AG04449 (cell line): ENCODE measurements at places on chromosomes 12 and 14.

GRCh38 chr12:92215358-92215757 is 69.7 kb upstream of the BTG1 start:
- no peak for DNase-seq

GRCh38 chr12:11759899-11760298 is 110.4 kb downstream of the ETV6 start:
- DNase-seq: no peak

- DNase-seq: no peak
These were observed 19.3 kb downstream of the MMP17 start for GRCh38 chr12:131847456-131847855.

DNA sequence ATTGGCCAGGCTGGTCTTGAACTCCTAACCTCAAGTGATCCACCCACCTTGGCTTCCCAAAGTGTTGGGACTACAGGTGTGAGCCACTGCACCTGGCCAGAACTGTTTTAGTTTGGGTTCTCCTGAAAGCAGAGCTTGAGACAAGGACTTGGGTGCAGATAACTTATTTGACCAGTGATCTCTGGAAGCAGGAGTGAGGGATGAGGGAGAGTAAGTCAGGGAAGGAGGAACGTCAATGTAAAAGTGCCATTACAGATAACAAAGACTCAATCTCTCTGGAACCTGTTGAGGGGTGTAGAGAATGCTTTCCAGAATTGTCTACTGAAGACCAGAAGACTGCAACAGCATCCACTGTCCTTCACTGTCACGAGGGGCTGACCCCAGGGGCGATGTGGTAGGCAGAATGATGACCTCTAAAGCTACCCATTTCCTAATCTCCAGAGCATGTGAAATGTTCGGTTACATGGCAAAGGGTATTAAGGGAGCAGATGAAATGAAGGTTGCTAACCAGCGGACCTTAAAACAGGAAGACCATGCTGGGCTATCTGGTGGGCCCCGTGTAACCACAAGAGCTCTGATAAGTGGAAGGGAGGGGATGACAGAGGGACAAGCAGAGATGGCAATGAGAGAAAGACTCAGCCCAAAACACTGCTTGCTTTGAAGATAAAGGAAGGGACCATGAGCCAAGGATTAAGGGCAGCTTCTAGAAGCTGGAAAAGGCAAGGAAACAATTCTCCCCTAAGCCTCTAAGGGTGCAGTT is 207.8 kb downstream of the RBM19 start:
- DNase-seq: no peak

DNA sequence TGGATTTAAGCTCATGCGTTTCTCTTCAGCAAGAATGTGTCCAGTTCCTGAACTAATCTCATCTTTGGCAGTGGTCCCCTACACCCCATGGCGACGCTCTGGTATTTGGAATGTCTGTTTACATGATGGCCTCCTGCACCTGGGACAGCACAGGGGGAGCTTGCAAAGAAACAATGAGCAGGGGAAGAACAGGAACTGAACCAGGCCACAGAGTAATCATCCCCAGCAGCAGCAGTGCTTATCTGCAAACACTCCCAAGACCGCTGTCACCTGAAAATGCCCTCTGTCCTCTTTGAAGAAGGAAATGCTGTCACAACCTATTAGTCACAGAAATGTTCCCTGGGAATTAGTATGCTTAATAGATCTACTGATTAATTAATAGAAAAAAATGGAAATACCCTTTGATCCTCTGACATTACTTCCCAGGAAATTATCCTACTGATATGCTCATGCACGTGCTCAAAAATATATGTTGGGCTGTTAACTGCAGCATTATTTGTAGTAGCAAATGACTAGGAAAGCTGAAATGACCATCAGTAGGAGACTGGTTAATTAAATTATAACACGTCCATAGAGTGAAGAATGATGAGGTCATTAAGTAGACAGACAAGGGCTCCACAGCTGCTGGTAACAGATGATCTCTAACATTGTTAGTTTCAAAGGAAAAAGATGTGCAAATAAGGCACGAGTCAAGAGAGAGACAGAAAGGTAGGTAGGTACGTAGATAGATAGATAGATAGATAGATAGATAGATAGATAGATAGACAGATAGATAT is 279.3 kb upstream of the FLRT2 start:
- DNase-seq: no peak

GRCh38 chr12:15547691-15548090 is 225.4 kb downstream of the PTPRO start:
- DNase-seq: no peak

- no peak for DNase-seq
These were observed 70.6 kb downstream of the IFT43 start for GRCh38 chr14:76056128-76056527.

GRCh38 chr12:9221483-9221882 is 13.3 kb upstream of the PZP start:
- no peak for DNase-seq

- DNase-seq: no peak
These were observed 187.7 kb downstream of the GALC start for GRCh38 chr14:87805315-87805723.

GRCh38 chr12:132700212-132700822 is 10.3 kb upstream of the PGAM5 start:
- no peak for DNase-seq

GRCh38 chr14:68663385-68664076 is 129.3 kb downstream of the ZFP36L1 start:
- DNase-seq: no peak

DNA sequence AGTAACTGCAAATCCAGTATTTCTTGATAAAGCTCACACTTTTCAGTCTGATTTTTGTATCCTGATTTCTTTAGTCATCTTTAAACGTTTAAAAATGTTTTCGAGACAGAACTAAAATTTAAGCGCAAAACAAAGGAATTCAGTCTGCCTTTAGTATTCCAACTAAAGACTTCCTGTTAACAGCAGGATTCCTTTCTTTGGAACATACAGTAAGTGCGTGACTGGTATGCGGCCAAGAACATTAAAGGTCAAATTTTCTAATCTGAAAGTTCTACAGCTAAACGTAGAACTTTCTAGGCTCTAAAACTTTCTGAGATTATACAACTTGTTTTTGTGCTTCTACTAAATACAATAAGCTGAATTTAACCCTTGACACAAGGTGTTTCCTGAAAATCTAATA is 9.9 kb downstream of the SAV1 start:
- DNase-seq: no peak

DNA sequence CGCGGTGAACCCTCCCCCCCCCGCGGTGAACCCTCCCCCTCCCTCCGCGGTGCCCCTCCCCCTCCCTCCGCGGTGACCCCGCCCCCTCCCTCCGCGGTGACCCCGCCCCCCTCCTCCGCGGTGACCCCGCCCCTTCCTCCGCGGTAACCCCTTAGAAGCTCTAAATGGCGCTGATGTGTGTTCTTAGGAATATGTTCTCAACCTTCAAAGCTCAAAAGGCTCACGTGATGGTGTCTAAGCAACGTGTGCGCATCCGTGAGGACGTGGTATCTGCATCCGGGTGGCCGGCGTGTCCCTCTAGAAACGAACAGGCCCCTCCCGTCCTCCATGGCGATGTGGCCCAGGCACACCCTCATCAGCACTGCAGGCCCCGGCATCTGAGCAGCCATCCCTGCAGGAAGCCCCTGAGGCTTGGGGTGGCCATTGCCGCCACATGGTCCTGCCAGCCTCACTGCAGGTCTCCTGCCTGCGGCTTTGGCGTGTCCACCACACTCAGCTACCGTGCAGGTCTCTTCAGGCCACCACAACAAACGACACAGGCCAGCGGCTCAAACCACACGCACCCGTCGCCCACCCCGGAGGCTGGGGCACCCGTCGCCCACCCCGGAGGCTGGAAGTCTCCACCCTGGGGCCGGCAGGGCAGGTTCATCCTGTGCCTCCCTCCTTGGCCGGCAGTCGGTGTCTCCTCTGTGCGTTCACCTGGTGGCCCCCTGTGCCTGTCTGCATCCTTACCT is 14.5 kb upstream of the FBRSL1 start:
- DNase-seq: no peak
